Fibroblast of villous mesenchyme (primary cell): ENCODE measurements at places on chromosomes 3 and 15. TPM values are rescaled to one million over a fixed set of nuclear protein-coding genes. Genes with fewer than 3 reads are reported as not detected.

TFDP2 gene
- total RNA-seq: 43.5 and 93.7 TPM in 2 replicates

SCAMP5 gene
- 0.43 and 1.6 TPM in 2 replicates for total RNA-seq

STAB1 gene
- under 0.01 and 0.43 TPM in 2 replicates for total RNA-seq

EXOG gene
- total RNA-seq: 12.9 and 15.1 TPM in 2 replicates

POC1A gene
- total RNA-seq: 5.6 and 6.1 TPM in 2 replicates

GPR27 gene
- total RNA-seq: not detected in 2 replicates

POLQ gene
- total RNA-seq: 6.4 and 6.9 TPM in 2 replicates

ALCAM gene
- total RNA-seq: 86.3 and 139 TPM in 2 replicates

SPINK8 gene
- total RNA-seq: not detected in 2 replicates

DNA sequence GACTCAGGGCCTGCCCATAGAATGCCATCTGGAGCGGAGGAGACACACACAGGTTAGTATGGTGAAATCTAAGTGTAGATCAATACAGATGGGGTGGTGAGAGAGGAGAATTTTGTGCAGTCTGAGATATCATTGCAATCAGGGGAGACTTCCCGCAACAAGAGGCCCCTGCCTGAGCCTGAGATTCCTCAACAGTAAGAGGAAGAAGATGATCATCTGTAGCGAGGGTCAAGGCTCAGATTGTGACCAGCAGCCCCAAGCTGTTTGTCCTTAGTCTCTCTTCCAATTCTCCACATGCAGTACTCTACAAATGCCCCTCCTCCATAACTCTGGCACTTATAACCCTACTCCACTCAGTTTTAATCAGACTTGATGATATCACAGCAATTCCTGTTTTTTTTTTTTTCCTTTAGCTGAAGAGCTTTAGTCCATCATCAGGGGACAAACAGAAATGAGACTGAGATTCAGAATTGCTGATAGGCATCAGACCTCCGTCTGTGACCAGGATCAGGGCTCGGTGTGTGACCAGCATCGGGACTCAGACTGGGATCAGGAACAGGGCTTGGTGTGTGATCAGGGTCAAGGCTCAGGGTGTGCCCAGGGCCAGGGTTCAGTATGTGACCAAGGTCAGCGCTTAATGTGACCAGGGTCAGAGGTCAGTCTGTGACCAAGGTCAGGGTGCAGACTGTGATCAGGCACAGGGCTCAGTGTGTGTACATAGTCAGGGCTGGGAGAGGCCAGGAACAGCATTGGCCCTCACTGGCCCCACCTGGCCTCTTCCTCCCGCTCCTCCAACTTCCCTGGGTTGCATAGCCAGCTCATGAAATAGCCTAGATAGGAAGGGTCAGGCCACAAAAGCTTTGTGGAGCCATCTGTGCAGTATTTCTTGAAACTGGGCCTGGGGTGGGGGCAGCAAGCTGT, 14.1 kb downstream of the LOXL1 start:
- DNase-seq: peak; percentile 59

DNA sequence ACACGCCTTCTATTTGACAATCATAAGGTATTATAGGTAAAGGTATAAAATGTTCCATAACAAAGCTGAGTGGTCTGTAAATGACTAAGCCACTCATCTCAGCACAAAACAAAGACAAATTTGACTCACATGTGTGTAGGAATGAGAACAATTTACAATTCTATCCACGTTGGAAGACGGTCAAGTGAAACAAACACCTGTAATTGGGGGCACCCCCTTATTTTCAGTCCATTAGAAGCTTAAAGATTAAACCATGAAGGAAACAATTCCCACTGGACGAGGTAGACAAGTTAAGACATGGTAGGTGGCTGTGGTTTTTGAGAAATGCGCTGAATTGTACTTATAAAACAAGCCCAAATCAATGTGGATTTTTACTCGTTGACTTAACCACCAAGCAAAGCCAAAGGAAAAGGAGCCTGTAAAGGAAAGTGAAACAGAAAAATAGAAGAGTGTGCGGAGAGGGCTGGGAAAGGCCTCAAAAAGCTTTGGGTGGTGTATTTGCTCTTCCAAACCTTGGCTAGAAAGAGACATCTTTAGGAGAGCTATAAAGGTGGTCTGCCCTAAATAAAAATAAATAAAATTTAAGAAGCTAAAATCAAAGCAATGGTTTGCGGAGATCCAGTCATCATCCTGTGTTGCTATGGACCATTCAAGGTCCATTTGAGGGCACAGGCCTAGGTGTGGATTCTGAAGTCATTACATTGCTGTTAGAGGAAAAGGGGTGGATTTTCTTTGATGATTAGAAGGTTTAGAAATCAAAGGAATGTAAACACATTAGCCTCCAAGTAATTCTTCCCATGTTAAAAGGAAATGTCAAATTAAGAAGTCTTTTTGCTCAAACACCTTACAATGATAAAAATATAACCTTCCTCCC, 135.0 kb downstream of the TFG start:
- DNase-seq: no peak

DNA sequence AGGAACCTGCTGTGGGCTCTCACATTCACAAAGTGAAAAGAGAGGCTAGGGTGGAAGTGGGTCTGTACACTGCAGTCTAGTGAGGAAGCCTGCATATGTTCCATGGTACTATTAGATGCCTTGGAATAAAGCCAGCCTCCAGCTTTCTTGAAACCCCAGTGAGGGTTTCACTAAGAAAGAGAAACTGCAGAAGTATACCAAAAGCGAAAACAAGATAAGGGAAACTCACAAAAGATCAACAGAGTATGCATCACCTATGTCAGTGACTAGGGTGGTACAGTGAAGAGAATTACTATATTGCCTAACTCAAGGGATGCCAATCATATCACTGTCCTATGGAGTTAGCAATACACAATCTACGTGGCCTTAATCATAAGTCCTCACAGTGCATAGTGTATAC, 212.5 kb upstream of the GADL1 start:
- DNase-seq: peak; percentile 3

GRCh38 chr15:33309602-33310276, 1.0 kb upstream of the RYR3 start:
- DNase-seq: no peak

GRCh38 chr3:124299831-124300230, 307.9 kb upstream of the ROPN1 start:
- no peak for DNase-seq

DNA sequence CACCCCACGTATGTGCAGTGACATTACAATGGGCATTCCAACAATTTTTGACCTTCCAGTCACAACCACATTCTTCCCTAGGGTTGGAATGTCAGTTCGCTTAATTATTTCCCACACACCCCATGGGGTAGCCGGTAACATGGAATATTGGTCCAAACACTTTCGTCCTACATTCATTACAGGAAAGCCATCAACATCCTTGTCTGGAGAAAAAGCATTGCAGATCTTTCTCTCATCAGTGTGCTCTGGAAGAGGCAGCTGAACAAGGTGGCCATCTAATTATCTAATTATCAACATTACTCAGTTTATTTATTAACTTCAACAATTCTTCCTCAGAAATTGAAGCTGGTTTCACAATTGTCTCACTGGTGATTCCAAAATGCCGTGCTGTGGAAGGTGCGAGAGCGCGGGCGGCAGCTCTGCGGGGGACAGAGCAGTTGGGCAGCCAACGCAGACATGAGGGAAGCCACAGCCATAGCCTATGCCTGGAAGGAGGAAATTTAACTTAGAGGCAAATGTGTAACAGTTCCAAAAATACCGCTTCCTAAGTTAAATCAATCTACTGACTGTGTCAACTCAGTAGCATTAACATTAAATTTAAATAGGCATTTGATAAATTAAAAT, 1158.9 kb upstream of the EPHA6 start:
- no peak for DNase-seq

GRCh38 chr3:160949460-160949859, 155.7 kb downstream of the B3GALNT1 start:
- DNase-seq: no peak

DNA sequence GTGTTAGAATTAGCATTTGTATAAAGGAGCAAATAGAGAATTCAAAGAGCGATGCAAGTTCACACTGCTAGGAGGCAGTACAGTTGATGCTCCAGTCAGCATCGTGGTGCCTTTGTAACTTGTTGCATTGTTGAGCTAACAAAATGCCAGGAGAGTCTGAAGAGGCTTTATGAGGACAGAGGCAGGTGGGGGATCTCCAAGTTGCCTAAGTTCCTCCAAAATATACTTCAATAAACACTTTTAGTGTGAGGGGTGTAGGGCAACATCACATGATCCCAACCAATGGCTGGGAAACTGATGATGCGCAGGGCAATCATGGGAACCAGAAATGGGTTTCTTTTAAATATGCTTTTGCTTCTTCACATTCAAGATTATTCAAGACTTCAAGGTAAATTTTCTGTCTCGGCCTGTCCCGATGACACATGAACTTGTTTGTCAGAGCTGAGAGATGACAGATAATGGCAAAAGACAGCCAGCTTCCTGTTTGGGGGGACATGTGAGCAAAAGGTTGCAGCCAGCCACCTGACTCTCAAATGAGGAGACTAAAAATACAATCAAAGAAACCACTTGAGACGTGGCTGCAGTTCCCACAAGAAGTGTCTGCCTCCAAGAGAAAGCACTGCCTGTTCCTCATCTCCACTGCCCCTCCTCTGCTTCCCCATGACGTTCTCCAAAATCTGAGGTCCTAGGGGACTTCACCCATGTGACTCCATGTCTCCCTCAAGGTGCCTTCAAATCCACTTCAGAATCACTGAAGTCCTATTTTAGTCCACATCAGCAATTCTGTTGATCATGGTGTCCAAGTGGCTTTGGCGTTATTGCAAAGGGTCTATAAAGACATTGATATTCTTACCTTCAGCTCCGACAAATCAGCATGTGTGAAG, 39.3 kb downstream of the KLHL6 start:
- no peak for DNase-seq

DNA sequence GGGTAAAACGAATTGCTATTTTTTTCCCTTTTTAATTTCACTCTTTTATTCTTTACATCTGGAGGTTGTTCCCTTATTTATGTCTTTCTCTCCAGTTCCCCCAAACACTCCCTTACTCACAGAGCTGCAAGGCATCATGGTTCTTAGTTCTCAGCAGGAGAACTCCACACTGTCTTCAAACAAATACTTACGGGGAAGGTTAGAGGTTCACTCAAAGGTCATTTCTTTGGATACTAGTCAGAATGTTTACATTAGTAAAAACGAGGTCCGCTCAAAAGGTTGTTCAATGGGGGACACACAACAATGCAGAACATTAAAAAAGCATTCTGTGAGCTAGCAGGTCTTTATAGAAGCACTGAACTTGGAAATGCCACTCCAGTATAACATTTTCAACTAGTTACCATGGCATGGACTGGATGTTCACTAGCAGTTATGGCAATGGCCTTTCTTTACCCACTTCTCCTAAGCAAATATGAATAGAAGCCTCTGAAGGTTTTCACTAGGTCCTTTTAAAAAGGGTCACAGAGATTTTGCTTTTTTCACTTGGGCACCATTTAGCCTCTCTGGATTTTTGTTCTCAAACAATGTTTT, 201.7 kb downstream of the MEIS2 start:
- no peak for DNase-seq

DNA sequence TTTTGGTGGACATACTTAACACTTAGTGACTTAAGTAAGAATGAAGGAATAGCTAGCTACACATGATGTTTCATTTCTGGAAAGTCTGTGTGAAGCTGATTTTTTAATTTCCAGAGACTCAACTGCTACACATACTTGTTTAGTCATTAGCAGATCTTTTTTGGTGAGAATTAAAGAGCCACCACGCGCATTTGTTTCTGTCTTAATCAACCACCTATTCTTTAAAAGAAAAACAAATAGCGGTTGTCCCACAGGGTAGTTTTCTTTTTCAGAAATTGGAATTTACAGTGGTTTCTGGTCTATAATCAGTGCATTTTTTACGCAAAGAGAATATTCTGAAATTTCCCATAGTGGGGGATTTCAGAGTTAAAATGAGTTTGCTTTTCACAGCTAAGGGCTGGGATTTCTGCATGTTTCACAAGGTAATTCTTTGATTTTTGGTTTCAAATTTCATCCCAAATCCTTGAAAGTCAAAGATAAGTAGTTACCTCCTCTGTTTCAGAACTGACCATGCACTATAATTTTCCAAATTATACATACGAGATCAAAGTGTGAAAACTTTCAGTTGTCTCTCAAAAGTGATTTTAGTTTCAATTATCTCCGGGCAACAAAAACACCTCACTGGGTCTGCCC, 631.0 kb upstream of the GRM7 start:
- no peak for DNase-seq

DNA sequence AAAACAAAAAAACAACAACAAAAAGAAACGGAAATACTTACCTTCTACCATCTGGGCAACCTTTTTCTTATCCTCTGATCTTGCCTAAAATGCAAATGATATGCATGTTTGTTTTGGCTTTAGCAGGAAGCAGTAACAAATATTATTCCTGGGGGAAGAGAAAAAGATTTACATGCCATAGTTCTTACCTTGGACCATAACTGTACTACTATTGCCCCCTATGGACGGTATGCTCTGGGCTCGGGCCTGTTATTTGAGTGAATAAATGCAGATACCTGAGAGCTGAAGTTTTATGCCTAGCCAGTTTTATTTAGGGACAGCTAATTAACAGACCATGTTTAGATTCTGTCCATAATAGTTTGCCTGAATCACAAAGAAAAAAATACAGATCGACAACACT, 12.6 kb upstream of the STARD5 start:
- DNase-seq: peak; percentile 62

- peak; percentile 94 for DNase-seq
Measured at GRCh38 chr3:142501004-142501926, 53.4 kb upstream of the XRN1 start.

DNA sequence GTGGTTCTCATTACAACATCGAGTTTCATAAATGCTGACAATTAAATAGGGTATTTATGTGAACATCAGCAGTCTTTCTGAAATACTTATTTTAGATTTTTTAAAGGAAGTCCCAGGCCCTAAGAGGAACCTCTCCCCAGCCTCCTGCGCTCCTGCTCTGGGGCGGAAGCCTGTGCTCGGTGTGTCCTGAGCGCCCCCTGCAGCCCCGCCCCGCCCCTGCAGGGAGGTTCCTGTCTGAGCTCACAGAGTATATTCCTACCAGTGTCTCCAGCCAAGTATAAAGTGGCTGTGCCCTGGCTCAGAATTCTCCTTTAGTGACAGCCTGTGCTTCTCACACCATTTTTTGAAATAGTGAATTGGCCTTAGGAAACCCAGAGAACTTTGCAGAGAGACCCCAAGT, 567.9 kb downstream of the GOLGA6L6 start:
- DNase-seq: no peak

DNA sequence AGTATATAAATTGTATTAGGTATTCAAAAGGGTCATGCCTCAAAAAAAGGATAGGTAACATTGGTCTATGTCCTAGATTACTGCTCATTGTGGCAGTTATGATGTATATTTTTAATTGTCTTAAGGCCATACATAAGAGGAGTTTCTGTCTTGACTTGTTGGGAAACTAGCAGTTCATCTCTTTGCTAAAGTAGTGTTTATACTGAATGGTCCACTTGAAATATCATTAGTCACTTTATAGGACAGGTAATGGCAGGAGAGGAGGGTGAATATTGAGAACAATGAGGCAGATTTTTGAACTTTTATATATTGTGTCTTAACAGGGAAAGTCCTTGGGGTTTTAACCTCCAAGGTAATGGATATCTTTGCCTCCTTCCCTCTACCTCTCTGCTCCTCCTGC, 58.4 kb downstream of the TP63 start:
- DNase-seq: no peak

GRCh38 chr3:165336786-165337185, 140.6 kb upstream of the SLITRK3 start:
- peak; percentile 13 for DNase-seq

- no peak for DNase-seq
Measured at GRCh38 chr15:66880380-66881155, 178.5 kb downstream of the SMAD6 start.

GRCh38 chr3:127488141-127488672, 102.3 kb downstream of the TPRA1 start:
- no peak for DNase-seq
